ENCODE measurements at places on chromosomes 6 and 20. TPM values are rescaled to one million over a fixed set of nuclear protein-coding genes. Genes with fewer than 3 reads are reported as not detected.
A peak's percentile ranks its signal among the peaks of the same experiment; 100 is the strongest.

DNA sequence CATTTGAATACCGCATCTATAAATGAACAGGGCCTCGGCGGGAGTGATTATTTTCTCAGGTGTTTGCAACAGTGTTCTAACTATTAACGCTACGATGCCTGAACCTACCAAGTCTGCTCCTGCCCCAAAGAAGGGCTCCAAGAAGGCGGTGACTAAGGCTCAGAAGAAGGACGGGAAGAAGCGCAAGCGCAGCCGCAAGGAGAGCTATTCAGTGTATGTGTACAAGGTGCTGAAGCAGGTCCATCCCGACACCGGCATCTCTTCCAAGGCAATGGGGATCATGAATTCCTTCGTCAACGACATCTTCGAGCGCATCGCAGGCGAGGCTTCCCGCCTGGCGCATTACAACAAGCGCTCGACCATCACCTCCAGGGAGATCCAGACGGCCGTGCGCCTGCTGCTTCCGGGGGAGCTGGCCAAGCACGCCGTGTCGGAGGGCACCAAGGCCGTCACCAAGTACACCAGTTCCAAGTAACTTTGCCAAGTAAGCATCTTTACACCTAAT is 70.9 kb downstream of the HFE start:
- DNase-seq, result no peak

The TMEM63B gene
- total RNA-seq, result 48.9 TPM

The MAK gene
- not detected for total RNA-seq

The TTK gene
- total RNA-seq, result 21.9 TPM

DNA sequence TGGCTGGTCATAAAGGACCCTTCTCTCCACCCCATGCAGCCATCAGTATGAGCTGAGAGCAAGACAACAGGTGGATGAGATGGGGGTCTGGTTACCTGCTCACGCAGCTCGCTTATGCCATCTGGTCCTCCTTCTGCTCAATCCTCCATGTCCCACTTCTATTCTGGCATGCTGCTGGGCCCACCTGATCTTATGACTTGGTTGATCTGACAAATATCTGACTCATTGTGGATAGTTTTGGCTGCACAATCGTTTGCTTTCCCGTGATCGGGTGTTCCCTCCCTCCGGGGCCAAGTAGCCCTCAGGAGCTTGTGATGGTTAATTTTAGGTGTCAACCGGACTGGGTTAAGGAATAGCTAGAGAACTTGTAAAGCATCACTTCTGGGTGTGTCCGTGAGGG is 26.6 kb upstream of the ELMO2 start:
- no peak for DNase-seq

DNA sequence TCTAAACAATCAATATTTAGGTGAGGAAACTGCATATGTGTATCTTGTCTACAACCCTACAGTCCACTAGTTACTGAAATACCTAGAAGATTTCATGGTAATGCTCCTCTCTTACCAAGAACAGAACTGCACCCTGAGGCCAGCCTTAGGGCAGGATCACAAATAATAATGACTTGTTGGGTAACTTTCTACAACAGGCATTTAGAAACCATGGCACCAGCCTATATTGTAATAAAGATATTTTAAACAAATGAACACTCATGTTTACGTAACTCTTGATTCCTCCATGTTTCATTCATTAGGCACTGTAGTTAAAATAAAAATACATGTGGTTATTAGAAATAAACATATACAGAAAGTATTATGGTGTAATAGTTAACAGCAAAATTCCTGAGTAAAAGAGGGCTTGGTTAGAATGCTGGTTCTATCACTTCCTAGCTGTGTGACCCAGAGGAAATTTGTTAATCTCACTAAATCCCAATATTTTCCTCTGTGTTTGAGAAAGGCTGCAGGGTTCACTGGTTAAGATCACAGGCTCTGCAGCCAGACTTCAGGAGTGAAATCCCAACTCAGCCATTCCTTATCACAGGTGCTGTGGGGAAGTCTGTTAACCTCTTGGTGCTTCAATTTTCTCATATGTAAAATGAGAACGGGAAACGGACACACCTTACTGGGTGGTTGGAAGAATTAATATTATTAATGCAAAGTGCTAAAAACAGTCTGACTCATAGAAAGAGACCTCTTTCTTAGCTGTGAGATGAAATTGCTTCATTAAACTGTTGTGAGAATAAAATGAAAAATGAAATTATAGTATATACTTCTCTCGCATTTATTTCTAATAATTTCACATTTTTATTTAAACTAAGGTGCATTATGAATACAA is 8.5 kb downstream of the HMGN3 start:
- peak; percentile 3 for DNase-seq

DNA sequence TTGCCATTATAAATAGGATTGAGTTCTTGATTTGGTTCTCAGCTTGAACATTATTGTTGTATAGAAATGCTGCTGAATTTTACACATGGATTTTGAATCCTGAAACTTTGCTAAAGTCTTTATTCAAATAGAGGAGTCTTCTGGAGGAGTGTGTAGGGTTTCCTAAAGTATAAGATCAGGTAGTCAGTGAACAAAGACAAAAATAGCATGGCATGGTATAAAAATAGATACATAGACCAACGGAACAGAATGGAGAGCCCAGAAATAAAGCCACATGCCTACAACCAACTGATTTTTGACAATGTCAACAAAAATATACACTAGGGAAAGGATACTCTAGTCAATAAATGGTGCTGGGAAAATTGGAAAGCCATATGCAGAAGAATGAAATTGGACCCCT is 740.1 kb downstream of the QKI start:
- no peak for DNase-seq

The AVP gene
- not detected for total RNA-seq

The PRSS35 gene
- total RNA-seq, result 0.62 TPM

DNA sequence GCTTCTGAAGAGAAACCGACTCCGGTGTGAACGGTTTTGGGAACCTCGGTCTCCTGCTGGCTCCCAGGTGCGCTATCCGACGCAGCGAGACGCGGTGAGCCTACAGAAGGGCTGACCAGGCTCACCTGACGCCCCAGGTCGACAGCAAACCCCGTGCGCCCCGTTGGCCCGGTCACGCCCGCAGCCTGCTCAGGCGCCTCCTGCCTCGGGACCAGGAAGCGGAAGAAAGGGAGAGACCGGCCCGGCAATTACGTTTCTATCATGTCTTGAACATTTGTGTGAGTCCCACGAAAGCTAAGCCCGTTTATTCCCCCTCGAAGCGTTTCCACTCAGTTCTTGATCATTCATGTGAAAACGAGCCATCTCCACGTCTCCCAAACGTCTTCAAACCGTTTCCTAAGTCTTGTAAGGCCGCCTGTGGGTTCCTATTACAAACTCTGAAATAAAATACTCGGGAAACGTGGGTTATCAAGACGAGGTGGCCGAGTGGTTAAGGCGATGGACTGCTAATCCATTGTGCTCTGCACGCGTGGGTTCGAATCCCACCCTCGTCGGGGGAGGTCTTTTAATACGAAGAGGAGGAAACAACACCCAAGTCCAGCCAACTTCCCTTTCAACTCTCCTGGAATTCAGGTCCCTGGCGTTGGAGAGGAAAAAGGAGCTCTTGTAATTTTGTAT is 150.5 kb upstream of the PRSS16 start:
- peak; percentile 90 for DNase-seq

DNA sequence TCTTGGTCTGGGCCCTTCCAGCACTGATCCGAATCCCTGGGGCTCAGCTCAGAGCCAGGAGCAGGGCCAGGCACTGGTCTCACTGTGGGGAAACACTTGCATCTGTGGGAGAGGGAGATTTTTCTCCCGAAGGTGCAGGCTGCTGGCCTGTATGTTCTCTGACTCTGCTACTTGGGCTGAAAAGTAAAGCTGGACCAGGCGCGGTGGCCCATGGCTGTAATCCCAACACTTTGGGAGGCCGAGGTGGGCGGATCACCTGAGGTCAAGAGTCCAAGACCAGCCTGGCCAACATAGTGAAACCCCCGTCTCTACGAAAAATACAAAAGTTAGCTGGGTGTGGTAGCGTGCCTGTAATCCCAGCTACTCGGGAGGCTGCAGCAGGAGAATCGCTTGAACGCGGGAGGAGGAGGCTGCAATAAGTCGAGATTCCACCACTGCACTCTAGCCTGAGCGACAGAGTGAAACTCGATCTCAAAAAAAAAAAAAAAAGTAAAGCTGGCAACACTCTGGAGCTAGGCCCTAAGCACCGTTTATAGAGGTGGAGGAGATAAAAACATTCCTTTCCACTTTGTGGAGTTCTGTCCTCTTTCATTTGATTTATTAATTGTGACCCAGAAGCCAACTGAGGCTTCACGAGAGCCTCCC is 41.7 kb downstream of the JPH2 start:
- DNase-seq, result no peak

DNA sequence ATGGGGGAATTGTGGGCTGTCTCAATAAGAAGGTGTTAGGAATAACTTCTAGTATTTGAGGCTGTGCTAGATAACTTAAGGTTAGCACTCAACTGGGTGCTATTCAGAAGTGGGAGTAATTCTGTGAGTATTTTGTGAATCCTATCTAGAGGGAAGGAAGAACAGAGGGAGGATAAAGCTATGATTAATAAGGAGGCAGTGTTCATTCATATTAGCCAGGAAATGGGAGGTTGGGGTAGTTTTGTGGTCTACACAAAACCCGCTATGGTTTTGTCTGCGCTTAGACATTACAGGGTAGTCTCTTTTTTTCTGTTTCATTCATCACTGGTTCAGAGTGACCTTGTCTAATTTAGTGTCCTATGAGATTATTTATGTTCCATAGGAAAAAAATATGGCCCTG is 341.0 kb downstream of the ARHGAP18 start:
- no peak for DNase-seq

- no peak for DNase-seq
Measured at GRCh38 chr20:48825566-48825920, 2.3 kb downstream of the PREX1 start.

The BCAS1 gene
- total RNA-seq, result not detected

The FNDC1 gene
- total RNA-seq, result not detected

DNA sequence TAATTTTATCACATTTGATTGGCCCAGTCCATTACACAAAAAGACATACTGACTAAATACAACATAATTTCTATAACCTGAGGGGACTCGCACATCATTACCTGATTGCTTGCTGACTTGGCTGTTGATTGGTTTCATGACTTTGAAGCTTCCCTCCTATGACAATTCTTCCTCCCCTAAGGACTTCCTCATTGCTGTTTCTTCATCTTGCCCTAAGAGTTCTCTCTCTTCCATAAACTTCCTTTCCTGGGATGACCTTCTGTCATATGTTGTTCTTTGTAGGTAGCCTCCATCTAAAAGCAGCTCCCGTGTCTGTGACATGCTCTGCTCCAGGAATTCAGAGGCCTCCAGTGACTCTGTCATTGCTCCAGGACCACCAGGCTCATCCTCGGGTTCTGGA is 22.6 kb downstream of the RSPH3 start:
- no peak for DNase-seq

- peak; percentile 74 for DNase-seq
Measured at GRCh38 chr20:25399037-25399430, 8.4 kb upstream of the ABHD12 start.

The CCDC28A gene
- total RNA-seq, result 11.4 TPM

GRCh38 chr20:42961771-42962170 is 227.9 kb downstream of the PTPRT start:
- no peak for DNase-seq

DNA sequence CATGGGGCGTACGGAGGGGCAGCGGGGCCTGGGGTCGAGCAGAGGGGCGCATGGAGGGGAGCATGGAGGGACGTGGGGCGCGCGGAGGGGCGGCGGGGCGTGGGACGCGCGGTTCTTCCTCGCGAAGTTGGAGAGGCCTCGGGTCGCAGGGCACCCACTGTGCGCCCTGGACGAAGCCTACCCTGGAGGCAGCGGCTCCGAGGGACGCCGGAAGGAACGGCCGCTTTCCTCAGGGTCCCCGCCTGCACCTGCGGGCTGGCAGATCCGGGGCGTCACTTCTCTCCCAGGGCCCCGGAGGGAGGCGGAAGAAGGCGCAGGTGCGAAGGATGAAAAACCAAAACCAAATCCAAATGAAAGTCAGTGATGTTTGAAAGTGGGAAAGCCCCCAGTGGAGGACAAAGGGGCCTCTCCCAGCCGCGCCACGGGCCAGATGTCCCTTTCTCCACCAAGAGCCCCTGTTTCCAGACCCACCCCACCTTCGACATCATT is 142.1 kb upstream of the PDE10A start:
- no peak for DNase-seq

- DNase-seq, result no peak
Measured at GRCh38 chr6:152004896-152005295, 197.4 kb downstream of the ESR1 start.

DNA sequence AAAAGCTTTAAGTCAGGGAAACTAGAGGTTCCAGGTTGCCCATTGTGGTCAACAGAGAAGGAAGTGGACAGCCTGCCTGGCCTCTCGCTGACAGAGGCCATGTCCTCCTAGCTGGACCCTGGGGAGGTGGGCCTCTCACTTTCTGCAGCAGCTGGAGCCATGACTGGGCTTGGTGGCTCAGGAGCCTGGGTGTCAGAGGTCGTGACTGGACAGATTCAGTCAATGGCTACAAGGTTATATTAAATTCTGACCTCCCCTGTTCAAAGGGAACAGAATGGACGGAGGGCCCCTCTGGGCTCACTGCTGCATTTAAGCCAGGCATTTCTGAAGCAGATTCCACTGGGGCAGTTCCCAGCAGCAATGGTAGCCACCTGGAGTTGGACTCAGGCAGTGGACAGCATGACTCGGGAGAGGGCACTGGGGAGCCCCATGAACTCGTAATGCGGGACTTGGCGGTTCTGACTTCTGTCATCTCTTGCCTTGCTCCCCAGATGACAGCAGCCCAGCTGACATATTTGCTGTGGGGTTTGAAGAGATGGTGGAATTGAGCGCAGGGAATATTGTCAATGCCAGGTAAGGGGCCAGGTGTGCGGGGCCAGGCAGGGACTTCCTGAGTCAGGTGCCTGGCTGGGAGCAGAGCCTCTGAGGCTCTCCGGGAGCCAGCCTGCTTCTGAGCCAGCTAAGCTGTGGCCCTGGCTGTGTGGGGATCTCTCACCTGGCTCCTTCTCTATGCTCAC is 86.7 kb downstream of the SYNJ2 start:
- DNase-seq, result no peak

The CST1 gene
- total RNA-seq, result not detected

GRCh38 chr6:140480852-140481251 is 1106.4 kb upstream of the CITED2 start:
- no peak for DNase-seq

DNA sequence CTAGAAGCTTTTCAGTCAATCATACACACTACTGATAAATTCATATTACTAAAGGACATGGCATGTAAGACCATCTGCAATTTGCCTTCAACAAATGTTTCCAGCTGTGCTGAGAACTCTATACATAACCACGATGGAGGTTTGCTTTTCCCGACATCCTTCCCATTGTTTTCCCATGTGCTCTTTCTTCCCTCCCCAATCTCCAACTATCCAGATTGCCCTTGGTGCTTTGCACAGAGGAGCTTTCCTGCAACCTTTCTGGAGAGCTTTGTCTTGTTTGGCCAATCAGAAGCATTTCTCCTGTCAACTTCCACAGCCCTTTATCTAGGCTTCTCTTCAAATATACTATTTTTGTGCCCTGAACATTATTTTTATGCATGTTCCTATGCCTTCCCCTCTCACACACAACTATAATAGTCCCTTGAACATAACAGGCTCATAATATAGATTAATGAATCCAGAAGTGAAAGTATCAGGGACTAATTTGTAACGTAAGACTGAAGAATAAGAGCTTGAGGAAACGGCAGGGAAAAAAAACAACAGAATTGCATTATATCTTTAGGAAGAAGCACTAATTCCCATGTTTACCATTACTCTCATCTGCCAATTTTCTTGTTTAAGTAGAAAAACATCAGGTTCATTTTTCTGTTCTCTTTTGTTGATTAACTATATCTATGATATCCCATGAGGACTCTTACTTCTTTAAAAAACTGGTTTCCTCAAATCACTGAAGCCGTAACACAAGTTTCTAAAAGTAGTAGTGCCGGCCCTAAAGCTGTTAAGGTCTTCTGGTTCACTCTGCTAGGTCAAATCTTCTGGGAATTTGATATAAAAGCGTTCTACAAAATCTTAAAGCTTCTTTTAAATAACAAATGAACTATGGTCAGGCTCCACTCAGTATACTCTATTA is 20.1 kb downstream of the SMLR1 start:
- no peak for DNase-seq

Measured in HFFc6 (cell line).